ENCODE measurements at places on chromosomes 2 and 18.

GRCh38 chr2:189581354-189582139 lies 961 bp upstream of the SLC40A1 start:
- DNase-seq: no peak

DNA sequence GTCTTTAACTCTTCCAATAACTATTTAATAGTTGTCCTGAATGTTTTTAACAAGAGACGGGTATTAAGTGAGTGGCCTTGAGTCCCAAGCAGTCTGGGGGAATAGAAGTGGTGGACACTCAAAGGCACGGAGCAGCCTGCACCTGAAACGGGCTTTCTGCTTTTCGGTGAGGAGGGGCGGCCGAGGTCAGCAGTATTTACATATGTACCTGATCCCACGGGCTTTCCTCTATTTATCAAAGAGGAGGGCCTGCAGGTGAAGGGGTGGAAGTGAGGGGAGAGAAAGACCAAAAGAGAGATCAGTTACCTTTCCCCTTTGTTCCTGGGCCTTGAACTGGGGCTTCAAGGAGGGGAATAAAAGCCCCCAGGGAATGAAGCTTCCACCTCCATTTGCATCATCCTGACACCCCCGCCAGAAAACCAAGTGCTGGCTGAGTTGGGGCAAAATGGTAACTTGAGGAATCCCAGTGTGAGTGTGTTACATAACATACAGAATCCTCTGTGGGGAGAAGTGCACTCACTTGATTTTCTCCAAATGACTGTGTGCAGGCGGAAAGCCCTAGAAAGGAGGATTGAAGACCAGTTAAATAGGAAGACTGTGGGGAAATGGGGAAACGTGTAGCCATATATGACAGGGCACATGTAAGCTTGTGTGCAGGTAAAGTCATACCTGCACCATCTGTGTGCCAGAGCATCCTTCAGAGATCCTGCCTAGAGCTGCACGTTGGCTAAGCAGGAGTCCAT lies 12.4 kb downstream of the POU3F3 start:
- DNase-seq: no peak

DNA sequence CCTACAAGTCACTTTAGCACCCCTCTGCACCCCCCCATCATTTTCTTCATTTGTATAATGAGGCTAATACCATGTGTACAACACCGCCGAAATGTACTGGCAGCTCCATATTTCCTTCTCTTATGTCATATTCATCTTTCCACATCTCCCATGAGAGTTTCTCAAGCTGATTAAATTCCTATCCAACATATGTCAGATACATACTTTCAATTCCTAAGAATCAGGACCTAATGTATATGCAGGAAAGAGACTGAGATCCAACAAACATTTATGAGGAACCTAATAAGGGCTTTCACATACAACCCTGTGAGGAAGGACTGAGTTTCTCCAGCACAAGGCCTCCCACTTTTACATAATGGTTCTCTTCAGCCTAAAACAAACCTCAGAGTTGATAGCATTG lies 41.9 kb downstream of the PRKD3 start:
- DNase-seq: no peak

- DNase-seq: no peak
Observed at GRCh38 chr18:60322591-60322990, 50.0 kb downstream of the MC4R start.

DNA sequence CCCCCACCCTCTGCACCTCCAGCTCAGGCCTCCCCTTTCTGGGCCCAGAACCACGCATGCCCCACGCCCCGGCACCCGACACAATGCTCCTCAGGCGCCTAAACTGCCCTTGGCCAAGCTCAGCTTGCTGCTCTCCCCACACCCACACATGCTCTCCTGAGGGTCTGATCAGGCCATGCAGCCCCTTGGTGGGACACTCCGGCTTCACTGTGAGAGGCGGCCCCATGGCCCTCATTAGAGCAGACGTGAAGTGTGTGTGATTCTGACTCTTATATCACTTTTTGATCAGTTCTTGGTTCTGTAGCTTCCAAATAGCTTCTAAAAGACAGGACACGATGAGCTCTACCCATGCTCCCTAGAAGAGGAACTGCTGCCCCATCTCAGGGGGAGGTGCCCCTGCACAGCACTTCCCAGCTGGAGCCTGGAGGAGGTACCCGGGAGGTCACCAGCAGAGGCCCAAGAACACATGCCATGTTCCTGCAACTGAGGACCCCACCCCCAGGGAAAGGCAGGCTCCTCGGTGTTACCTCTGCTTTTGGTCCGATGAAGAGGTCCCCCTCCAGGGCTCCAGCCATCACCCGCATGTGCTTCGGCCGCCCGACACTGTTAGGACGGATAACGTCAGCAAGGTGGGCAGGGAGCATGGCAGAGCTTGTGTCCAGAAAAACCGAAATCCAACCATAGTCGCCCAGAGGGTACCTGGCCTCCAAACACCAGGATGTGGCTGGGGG lies 3.6 kb downstream of the ACTR1B start:
- no peak for DNase-seq

- no peak for DNase-seq
Observed at GRCh38 chr2:236601316-236602202, 31.9 kb downstream of the ACKR3 start.

GRCh38 chr18:45635893-45636509 lies 20.7 kb downstream of the SLC14A2 start:
- no peak for DNase-seq

DNA sequence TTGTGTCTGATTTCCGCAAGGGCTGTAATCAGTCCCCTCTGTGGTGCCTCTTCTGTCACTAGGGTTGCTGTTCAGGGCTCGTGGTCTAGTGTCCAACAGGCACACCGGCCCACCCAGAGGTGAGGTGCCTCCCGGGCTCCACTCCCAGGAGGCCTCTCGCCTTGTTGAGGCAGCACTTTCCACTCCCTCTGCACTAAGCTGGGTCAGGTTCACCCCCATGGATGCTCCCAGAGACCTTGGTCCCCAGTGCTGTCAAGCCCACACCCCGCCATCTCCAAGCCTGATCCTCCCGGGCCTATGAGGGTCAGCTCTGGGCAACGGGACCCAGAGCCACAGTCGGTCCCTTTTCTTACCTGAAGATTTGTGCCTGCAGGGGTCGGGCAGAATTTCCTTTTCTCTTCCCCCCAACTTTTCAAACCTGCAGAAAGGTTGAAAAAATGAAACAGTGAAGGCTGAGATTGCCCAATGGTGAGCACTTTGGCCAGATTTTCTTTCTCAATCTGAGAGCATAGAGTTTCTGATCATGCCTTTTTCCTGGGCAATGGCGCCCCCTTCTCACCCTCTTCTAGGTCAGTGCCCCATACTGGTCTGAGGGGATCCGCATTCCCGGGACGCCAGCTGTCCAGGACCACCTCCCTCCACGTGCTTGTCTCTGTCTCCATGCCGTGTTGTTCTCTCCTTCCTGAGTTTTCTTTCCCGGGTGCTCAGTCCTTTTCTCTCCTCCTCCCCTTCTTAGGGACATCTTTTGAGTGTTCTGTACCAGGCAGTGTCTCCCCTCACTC lies 148.0 kb downstream of the ASB1 start:
- DNase-seq: no peak

DNA sequence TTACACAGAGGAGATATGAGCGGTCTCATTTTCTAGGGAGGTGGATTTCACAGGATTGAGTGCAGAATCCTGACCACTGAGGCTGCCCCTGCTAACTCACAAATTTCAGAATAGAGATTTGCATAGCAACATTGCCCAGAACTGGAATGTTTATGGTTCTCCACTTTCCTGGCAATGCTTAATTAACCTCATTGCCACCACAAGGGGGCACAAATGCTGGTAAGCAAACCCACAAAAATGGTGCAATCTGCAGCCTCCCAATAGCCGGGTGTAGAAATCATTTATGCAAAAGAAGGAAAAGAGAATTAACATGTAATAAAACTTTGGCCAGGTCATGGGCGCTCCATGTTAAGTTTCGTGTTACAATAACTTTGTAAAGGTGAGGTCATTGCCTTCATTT lies 112.4 kb downstream of the CYRIA start:
- DNase-seq: no peak

- DNase-seq: no peak
Observed at GRCh38 chr2:34474646-34475045, 875.5 kb upstream of the FAM98A start.

DNA sequence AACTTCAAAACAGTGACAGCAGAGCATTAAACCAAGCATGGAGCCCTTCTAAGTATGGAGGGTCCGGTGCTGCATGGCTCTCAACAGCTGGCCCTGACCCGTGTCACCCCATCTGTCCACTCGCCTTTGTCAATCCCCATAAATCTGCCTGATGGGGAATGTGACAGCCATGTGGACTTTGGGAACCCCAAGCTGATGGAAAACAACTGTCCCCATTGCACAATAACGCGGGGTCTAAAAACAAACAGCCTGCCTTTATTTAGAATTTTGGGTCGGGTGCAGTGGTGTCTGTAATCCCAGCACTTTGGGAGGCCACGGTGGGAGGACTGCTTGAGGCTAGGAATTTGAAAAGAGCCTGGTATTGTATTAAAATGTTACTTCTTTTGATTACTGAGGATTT lies 17.1 kb upstream of the THADA start:
- no peak for DNase-seq

- DNase-seq: no peak
Observed at GRCh38 chr2:106034325-106034724, 159.8 kb downstream of the UXS1 start.

- DNase-seq: no peak
Observed at GRCh38 chr2:150610670-150611279, 123.3 kb upstream of the RND3 start.

DNA sequence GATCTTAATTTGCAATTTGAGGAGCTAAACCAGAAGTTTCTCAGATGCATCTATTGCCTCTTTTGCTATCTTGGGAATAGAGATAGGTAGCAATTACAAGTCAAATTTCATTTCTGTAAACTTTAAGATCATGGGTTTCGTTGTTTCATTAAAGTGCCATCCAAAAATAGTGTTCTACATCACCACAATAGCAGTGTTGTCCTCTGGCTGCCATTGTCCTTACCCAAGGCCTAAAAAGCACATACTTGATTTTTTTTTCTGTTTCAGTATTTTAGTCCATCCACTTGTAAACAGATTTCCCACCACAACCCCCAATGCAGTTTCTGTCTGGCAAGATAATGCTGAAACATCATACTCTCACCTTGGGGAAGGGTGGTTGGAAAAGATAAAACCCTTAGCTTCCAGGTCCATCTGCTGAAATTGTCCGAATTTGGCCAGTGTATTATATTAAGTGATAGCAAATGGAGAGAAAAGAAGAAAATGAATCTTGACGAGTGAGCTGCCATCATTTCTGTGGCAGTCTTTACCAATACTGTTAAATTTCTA lies 136.2 kb downstream of the LCLAT1 start:
- DNase-seq: no peak

DNA sequence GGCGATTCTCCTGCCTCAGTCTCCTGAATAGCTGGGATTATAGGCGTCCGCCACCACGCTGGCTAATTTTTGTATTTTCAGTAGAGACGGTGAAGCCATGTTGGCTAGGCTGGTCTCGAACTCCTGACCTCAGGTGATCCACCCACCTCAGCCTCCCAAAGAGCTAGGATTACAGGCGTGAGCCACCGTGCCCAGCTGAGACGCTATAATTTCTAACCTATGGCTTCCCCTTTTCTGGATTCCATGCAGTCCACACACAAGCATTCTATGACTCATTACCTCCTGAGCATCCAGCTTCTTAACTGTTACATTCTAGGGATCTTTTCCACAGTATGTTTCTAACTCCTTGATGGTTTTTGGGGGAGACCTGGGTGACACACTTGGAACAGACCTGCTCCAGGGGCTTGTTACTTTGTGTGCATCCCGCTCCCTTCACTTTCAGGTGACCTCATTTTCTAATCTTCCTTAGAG lies 11.8 kb upstream of the KCMF1 start:
- DNase-seq: no peak

GRCh38 chr18:76370201-76370600 lies 124.8 kb downstream of the ZNF516 start:
- DNase-seq: no peak

DNA sequence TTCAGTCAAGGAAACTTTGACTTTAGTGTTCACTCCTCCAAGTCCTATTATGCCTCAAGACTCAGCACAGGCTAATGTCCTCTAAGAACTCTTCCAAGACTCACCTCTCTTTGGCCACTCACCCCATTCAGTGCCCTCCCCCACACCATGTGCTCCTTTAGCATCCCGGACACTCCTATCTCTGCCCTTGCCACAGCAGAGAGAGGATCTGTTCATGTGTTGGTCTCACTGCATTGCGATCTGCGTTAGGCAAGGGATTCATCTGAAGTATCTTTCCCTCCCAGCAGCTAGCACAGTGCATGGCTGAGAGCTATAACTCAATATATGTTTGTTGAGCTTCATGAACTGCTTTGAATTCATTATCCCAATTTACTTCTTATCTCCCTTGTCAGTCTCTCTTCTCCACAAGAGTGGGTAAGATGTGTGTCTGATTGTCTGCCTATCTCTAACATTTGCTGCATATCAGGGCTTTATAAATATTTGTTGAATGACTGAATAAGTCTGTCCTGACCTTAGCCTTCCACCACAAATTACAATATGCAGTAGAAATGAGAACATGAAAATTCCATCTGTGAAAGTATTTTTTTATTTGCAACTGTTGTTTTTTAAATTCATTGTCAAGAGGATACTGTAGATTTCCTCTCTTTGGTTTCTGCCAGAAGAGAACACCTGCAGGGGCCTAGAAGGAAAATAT lies 179.9 kb upstream of the NCKAP5 start:
- DNase-seq: no peak
